Occipital lobe (tissue), 3 donors: ENCODE measurements at places on chromosomes 4 and X.

DNA sequence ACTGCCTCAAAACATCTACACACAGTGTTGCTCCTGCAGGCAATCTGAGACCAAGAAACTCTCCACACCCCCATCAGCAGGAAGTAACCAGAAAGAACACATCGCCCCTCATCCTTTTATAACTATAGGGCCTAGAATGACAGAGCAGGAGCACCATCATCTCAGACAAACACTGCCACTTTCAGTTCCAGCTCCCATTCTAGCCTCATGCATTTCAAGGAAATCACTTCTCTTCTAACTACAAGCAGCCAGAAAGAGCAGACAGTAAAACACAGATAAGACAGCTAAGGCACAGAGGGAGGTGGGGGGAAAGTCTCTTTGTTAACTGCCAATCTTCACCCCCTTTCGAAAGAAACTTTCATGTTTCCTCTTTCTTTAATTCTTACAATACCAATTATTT lies 102.6 kb upstream of the TENT5D start:
- no peak for DNase-seq

GRCh38 chr4:152385551-152385950 lies 150.3 kb downstream of the FBXW7 start:
- no peak for DNase-seq

- DNase-seq = no peak
These were observed 70.2 kb downstream of the GC start for GRCh38 chr4:71713611-71714203.

DNA sequence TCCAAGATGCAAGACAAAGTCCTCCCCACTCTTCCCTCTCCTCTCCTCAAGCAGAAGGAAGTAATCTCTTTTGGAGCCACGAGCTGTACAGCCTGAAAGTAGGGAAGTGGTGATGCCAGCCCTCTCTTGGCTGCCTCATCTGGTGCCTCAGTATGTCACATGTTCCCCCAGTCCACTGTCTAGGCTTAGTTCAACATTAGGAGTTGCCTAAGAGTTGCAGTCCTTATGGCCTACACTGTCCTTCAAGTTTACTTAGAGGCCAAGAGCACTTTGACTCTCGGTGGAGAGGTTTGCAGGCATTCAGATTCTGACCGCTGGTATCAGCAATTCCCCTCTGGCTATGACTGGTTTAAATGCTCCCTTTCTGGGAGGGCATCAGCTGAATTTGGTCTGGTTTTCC lies 735.6 kb downstream of the GLUD2 start:
- DNase-seq = no peak

GRCh38 chr4:73815145-73815544 lies 21.3 kb upstream of the CXCL6 start:
- no peak for DNase-seq

GRCh38 chrX:1462596-1463251 lies 10.0 kb upstream of the ASMTL start:
- no peak for DNase-seq
